LoVo (cell line): ENCODE measurements at places on chromosomes 13 and 19.

- no peak for DNase-seq
Measured at GRCh38 chr13:74629985-74630384, 495.8 kb upstream of the KLF12 start.

DNA sequence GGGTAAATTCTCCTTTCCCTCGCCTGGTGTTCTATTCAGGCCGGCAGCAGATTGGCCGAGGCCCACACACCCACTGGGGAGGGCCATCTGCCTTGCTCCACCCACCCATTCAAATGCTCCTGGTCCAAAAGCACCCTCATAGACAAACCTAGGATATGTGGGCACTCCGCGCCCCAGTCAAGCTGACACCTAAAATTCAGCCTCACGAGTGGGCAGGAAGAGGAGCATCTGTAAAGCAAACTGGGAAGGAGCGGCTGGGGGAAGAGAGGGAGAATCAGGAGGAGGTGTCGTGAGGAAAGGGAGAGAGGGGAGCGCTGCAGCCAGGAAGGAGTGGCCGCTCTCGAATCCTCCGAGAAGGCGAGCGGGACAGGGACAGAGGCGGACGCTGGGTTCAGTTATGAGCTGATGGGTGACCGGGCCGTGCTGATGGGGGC is 136.9 kb downstream of the USP12 start:
- no peak for DNase-seq

DNA sequence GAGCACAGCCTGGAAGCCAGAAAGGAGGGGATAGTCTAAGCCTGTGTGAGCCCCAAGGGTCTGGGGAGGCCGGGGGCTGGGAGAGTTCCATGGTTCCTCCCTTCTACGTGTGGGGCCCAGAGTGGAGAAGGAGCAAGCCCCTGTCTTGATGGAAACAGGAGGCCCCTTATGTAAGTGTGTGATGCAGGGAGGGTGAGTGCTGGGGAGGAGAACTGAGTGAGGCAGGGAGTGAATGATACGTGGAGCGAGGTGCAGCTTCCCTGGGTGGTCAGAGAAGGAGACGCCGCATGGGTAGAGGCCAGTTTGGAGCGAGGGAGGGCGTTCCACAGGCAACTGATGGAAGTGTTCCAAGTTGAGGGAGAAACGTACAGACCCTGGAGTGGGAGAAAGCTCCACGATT is 16.0 kb downstream of the MAG start:
- no peak for DNase-seq

- peak; percentile 91 for DNase-seq
Measured at GRCh38 chr19:52527134-52527955, at the start of gene ZNF808. ZNF808 (plus strand) TSS chr19:52527668; CDS start chr19:52543285, 15,617 bp downstream.

- peak; percentile 89 for DNase-seq
Measured at GRCh38 chr19:18379803-18380747, 5.9 kb upstream of the GDF15 start.

DNA sequence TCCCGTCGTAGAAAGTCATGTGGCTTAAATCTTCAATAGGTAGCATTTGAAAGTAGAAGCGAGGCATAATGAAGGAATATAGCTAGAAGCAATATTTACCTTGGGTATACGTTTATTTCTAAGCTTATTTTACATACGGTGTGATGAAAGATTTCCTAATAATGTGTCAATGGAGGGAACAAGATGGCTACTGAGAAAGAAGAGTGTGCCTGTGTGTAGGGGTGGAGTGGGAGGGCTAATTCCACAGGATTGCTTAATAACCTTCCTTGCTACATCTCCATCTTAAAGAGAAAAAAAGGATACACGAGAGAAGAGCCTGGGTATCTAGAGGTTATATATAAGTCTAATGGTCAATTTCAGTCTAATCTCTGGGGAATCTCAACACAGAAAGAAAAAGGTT is 2.0 kb downstream of the SPART start:
- DNase-seq, result no peak

DNA sequence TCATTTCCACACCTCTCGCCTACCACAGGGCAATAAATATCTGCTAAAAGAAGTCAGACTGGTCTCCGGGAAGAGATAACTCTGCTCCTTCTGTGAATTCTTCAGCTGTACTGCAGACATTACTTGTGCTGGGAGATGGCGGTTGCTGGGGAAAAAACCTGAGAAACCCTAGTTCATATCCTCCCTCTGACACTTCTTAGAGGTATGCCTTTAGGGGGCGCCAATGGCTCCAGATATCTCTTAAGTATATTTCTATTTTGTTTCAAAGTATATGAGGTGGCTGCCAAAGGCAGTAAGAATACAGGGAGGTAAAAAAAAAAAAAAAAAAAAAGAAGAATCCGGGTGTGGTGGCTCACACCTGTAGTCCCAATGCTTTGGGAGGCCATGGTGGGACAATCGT is 175.2 kb downstream of the PAN3 start:
- no peak for DNase-seq

- no peak for DNase-seq
Measured at GRCh38 chr19:54178581-54179261, 5.8 kb upstream of the TMC4 start.

DNA sequence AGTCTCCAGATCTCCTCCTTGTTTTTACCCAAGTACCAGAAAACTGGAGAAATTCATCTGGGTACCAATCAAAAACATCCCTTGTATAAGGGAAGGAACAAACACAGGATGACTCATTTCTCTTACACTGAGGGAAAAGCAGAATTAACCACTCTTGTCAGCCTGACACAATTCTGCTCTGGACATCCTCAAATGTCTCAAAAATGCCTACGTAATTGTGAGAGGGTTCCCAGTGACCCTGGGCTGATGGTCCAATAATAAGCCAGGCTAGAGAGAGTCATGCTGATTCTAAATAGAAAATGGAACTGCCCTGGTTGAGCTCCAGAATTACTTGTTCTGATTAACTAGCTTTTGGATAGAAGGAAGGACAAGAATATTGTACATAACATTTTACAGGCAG is 14.5 kb downstream of the ZNF708 start:
- no peak for DNase-seq

GRCh38 chr19:43541920-43542650 is 9.1 kb downstream of the ZNF575 start:
- DNase-seq, result no peak

DNA sequence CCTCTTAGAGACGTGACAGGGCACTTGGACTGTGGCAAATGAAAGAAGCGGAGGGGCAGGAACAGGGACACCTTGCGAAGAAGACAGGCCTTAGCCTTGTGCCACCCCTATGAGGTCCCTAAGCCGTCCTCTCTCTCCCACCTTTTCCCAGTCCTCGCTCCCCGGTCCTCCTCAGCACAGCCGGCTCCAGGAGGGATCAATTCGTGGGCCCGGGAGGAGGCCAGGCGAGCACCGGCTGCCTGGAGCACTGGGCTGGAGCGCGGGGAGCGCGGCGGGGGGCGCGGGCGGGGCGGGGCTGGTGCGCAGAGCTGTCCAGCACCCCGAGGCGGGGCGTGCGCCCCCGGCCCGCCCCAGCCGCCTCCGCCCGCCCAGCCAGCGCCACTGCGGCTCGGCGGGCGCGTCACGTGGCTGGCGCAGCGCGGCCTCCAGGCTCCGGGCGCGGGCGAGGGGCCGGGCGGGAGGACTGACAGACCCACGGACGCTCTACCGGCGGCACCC is at the start of gene LRP3:
Gene LRP3, plus strand, starts transcription at position 466 of the 498 bp plus-strand sequence. CDS start 456 bp downstream, outside the sequence.
- DNase-seq, result peak; percentile 35

DNA sequence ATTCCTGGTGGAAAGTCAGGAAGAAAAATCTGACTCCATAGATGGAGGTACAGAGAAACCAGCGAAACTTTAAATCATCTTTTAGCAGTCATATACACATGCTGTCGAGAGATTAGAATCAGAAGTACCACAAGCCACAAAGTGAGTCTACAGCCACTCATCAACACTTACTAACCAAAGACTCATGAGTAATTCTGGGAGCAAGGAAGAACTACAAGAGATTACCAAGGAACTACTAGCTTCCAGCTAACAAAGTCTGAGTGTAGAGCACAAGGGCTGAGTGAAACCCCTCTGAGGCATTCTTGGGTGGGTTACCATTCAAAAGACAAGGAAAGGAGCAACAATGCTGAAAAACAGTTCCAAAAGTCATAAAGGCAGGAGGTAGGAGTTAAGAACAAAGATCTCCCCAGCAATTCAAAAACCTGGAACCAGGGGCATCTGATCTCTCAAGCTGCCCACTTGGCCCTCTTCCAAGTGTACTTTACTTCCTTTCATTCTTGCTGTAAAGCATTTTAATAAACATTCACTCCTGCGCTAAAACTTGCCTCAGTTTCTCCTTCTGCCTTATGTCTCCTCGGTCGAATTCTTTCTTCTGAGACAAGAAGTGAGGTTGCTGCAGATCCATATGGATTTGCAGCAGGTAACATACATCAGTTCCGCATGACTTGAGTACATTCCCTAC is 13.0 kb downstream of the RBM26 start:
- no peak for DNase-seq

- peak; percentile 92 for DNase-seq
Measured at GRCh38 chr13:45167611-45168554, 33.0 kb downstream of the KCTD4 start.

GRCh38 chr13:66765559-66765958 is 464.6 kb downstream of the PCDH9 start:
- DNase-seq, result no peak

- DNase-seq, result no peak
Measured at GRCh38 chr13:98274921-98275487, 97.9 kb upstream of the RNF113B start.
